ENCODE measurements at places on chromosomes 3 and 15. TPM values are rescaled to one million over a fixed set of nuclear protein-coding genes. Genes with fewer than 3 reads are reported as not detected.

MST1R gene
- polyA plus RNA-seq, result 2.4 TPM

MME gene
- 5.6 TPM for polyA plus RNA-seq

KIF23 gene
- 14.0 TPM for polyA plus RNA-seq

- DNase-seq, result no peak
Measured at GRCh38 chr15:88832820-88833730, 29.8 kb downstream of the ACAN start.

GRCh38 chr3:116824208-116824607 is 114.6 kb downstream of the TUSC7 start:
- DNase-seq, result no peak

DNA sequence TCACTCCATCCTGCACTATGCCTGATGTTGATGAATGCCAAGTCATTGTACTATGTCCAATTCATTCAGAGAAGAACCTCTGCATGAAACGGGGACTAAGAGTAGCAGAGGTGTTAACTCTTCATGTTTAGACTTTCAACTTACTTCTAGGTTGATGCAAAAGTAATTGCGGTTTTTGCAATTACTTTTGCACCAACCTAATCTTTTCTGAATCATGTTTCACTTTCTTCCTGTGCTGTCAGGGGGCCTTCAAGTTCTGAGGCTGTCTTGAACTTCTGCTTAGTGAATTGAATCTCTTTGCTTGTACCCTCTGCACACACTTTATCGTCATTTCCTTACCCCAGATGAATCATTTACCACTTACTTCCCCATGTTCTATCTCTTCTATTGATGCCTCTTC is 636.2 kb downstream of the NAALADL2 start:
- DNase-seq, result no peak

DNA sequence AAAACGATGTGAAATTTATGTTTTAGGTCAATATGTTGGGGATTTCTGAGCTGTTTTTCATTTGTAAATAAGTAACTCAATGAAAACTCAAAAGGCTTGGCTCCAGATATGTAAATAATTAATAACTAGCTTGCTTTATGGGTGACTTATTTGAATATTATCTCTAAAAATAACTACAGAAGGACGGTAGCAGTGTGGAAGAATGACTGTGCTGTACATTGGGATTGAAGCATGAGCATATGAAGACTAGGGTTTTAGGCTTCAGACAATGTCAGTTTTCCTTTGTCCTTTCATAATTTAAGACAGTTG is 343.9 kb downstream of the GRM7 start:
- no peak for DNase-seq

- DNase-seq, result no peak
Measured at GRCh38 chr15:71219645-71220044, 104.4 kb downstream of the THSD4 start.

DNA sequence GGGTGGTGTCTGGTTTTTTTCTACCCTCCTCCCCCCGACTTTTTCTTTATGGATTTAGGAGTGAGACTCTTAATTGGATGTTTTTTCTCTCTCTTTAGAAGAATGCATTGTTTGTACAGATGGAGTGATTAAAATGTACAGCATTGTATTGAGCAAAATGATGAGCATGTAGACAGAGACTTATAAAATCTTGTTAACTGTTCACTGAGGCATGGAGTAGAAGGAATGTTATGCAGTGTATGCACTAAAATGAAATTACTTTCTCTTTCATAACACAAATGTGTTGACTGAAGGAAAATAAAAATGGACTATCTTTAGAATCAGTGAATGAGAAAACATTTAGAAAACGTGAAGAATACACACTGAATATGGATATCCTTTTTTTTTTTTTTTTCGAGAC is 39.8 kb downstream of the ZFAND6 start:
- no peak for DNase-seq

GRCh38 chr15:83837945-83838571 is 184.1 kb downstream of the ADAMTSL3 start:
- DNase-seq, result no peak

DNA sequence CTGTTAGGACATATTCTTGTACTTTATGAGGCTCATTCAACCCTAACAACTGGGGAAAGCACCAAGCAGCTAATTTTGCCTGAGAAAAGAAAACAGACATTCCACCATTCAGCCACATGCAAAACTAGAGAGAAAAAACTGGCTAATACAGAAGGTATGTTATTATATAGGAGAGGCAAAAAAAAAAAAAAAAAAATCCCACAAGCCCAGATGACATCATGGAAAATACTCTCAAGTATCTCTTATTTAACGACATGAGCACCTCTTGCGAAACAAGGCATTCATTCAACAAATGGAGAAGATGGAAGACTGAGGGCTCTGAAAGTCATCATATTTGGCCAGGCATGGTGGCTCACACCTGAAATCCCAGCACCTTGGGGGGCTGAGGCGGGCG is 61.5 kb downstream of the PRICKLE2 start:
- no peak for DNase-seq

DNA sequence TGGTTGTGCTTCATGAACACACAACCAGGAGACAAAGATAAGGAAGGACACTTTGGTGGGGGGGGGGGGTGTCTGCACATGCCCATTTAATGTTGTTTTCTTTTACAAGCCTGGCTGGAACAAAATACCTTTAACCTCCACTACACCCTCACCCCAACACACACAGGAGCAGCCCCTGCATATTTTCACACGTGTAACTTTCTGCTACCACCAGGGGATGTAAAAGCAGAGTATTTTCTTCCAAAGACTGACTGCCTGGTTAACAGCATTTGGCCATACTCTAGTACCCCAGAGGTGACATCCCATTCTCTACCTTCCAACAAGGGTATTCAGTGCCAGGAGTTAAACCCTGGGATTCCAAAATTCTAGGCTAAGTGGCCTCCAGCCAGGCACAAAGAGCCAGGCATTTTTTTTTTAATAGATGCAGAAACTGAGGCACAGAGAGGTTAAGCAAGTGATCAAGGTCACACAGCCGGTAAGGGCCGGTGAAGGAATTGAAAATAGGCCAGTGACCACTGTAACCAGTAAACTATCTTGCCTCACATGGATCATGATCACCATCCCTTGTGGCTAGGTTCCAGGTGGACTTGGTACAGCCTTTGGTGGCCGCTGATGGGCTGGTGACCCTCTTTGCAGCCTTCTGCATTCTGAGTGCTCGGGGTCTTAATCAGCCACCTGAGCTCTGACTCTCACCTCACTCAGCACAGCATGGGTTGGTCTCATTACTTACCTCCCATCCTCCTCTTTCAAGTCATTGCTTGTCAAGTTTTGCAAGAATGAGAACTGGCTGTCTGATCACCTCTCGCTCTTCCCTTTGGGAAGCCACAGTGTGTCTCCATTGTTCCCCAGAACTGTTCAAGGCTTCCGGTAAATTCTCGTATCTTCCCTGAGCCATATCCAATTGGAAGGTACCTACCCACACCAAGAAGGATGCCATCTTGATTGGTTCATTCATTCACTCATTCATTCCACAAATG is 20.4 kb downstream of the MAGI1 start:
- no peak for DNase-seq

- DNase-seq, result no peak
Measured at GRCh38 chr3:39094851-39095677, 12.4 kb downstream of the GORASP1 start.

All from endothelial cell of umbilical vein (primary cell).